ENCODE measurements at places on chromosomes 5 and 9.

- DNase-seq = no peak
Measured at GRCh38 chr9:74887981-74888370, 255 bp upstream of the TRPM6 start.

GRCh38 chr9:30579810-30580209 is 1804.6 kb upstream of the ACO1 start:
- no peak for DNase-seq

DNA sequence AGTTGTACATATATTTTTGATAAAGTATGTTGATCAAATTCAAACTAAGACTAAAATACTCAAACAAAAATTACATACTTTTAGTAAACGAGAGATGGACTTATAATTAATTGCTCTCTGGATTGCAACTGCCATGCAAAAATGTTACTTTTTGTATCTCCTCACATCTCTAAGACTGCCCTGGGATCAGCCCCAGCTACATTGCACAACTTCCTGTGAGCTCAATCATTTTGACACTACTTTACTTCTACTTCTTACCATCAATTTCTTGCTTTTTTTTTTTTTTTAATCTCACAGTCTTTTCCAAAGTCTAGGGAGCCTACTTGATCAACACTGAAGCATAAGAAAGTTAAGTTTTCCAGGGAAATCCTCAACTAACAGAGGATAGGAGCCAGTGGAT is 506.0 kb upstream of the CDH10 start:
- DNase-seq = no peak

DNA sequence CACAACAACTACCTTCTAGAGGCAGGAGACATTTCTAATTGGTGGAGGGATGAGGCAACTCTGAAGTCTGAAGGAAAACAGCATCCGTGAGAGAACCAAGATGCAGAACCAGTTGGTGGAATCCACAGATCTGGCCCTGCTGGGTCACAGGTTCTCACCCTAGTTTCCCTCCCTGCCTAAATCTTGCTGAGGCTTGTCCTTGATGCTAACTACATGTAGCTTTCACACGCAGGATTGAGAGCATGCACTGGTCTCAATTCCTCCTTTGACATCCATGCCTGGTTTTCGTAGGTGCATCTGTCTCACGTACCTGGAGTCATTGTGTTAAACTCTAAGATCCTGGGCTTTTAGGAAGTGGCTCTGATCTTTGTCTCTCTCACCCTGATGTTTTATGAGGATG is 9.7 kb upstream of the F2RL1 start:
- DNase-seq = no peak

GRCh38 chr9:115058684-115059315 is 59.2 kb downstream of the TNC start:
- DNase-seq = no peak

DNA sequence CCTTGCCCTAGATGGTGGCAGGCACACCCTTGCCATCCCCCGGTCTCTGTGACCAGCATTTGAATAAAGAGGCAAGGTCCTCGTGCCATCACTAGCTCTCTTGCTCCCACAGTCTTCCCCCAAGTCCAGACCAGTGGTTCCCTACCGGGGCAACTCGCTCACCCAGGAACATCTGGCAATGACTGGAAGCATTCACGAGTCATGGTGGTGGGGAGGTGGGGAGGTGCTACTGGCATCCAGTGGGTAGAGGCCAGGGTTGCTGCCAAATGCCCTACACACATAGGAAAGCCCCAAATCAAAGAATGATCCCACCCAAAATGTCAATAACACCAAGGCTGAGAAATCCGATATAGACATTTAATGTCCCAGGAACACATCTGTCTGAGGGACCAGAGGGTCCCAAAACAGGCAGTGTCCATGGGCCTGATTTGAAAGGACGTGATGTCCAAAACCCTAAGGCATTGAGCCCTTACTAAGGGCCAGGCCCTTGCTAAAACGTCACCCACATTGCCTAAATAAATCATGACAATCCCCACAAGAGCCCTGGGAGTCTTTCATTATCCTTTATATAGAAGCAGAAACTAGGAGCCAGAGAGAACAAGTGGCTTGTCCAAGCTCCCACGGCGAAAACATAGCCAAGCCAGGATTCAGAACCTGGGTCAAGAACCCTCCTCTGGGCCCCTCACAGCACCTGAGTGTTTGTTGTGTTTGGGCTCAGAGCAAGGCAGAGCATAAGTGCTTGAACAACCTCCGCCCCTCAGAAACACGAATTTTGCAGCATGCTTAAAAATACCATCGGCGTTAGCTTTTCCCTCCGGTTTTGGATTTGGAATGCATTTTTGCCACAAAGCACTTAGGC is 119.3 kb upstream of the WWC1 start:
- DNase-seq = no peak

- DNase-seq = no peak
Measured at GRCh38 chr9:82923092-82923911, 139.6 kb downstream of the RASEF start.

DNA sequence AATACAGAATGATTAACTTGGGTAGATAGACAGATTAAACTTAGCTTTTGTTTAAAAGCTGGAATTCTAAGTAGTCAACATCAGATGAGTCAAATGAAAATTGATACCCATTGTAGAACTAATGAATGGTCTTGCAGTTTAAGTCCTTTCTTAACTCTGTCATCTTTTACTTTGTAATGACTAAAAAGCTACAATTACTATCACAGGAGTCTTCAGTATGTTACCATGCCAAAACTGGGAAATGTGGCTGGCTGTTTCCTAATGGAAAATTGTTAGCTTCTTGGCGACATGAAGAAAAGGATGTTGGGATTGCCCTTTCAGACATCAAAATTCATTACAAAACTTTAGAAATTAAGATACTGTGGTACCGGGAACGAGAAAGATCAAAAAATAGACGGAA is 20.2 kb upstream of the ANXA1 start:
- no peak for DNase-seq

All from large intestine (tissue), 12 donors.